ENCODE measurements at places on chromosomes 5 and 9.

DNA sequence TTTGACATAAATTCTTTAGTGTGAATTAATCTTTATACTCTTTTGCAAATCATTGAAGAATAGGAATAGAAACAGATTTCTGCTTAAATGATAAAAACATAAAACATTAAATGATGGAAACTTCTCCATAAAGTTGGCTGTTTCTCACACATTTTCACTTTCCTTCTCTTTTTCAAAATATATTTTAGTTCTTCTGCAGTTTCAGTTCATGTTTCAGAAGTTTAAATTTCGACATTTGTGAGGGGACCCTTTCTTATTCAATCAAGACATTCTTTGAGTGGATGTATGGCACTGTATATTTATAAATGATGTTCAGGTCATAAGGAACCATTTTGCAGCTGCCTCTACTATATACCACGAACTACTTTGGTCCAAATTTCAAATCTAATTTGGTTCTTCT, 34.6 kb downstream of the TNFAIP8 start:
- no peak for DNase-seq

DNA sequence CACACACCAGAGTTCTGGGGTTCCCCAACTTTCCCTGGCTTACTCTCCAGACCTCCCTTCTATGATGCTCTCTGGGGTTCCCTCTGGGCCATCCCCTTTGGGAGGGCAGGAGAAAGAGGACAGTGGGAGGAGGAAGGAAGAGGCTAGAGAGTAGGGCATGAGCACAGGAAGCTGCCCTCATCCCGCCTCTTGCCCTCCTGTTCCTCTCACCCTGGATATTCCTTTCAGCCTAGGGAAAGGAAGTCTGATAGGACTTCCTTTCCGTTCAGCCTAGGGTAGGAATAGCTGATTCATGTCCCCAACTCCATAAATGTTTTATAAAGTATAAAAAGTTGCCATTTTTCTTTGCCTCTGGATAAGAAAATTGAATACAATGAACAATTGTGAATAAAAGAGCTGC, 7.4 kb downstream of the MAP1B start:
- no peak for DNase-seq

DNA sequence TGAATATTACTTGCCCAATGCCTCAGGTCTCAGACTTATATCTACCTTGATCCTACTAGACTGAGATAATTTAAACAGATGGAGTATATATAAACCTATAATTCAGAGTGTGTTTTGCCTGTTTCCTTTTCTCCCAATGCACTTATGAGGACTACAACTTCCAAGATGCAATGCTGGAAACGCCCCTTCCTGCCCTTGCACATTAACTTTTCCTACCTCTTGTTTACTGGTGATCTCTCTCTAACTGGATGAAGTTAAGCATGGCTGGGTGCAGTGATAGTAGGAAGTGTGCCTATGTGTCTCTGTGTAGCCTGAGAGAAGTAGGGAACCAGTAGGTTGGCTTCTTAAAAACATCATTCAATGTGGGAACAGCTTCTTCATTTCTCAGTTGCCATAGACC, 115.2 kb downstream of the SVEP1 start:
- DNase-seq: peak; percentile 26

GRCh38 chr9:134634667-134635230, 6.9 kb upstream of the COL5A1 start:
- no peak for DNase-seq

GRCh38 chr5:129041196-129041881, 53.2 kb upstream of the ISOC1 start:
- DNase-seq: no peak

- no peak for DNase-seq
Measured at GRCh38 chr5:39717176-39717897, 292.6 kb upstream of the DAB2 start.

- DNase-seq: no peak
Measured at GRCh38 chr5:124030043-124030491, 518.1 kb downstream of the CSNK1G3 start.

DNA sequence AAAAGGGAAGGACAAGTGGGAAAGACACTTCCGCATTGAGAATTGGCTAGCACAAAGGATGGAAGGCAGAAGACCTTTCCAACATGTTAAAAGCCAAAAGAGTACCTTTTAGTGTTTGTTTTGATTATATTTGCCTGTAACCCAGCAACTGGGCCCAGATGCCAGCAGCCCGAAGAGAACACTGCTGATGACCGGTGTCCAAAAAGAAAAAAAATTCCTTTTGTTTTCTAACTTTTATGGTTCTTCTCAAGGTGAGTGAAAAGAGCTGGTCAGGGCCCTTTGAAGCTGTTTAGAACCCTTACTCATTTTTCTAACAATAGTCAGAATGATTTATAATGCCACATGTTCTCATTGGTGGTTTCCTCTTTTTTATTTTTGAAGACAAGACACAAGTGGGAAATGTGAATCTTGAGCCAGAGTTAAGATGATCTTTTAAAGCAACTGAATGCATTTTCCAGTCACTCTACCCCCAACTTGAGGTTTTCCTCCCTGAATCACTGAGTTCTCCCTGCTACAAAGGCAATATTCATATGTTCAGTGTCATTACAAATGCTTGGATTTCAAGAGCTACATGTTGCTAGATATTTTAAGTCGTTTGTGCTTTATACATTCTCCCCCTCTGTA, 32.3 kb upstream of the ZNF462 start:
- no peak for DNase-seq

- DNase-seq: peak; percentile 22
Measured at GRCh38 chr5:115831163-115831768, 10.1 kb downstream of the ATG12 start.

DNA sequence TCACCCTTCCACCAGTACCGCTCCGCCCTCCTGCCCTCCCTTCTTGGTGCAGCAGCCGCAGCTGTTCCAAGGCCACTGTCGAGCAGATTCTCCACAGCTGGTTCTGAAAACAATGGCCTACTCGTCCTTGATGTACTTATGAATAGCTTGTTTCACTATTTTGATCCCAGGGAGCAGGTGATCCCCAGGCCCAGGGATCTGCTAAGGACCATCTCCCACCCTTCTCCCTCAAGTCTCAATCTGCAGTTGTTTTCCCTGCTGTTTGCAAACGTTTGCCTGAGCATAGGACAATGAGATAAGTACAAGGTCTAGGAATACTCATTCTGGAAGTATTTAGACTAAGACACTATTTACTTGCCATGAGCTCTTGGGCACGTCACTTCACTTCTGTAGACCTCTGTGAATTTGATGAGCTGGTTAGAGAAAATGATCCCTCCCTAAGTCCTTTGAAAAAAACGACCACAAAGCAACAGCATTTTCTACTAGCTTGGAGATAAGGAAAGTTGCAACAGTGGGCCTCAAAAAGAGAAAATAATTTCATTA, 1.8 kb downstream of the LURAP1L start:
- DNase-seq: peak; percentile 97

- DNase-seq: no peak
Measured at GRCh38 chr9:85009251-85009650, 339.7 kb downstream of the NTRK2 start.

- no peak for DNase-seq
Measured at GRCh38 chr5:124575725-124576124, 170.7 kb downstream of the ZNF608 start.

DNA sequence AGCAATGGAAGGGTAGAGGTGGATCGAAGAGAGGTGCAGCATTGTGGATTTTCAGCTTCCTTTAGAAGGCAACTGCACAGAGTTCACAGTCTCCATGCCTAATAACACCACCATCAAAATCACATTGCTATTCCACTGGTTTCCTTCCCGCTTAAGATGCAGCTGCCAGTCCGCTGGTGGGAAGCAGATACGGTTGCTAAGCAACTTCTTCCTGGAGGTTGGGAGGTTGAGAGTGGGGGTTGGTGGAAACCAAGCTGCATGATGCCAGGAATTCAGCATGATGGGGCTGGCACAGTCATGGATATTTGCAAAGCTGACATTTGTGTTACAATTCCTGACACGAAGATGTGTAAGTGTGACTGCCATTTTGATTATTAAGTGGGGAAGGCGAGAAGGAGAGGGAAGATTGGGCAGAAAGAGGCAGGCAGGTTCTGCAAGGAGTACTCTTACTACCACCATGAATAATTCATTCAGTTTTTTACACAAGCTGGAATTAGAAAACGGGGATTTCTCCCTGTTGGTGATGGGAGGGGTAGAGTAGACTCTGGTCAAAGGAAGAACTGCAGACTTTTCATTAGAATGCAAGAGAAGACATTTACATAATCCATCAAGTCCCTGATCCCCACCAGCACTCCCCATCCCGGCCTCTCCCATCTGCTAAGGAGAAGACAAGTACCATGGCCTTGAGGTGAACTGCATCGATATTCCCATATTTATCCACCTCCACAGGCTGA, 87.5 kb downstream of the GLDC start:
- no peak for DNase-seq

- no peak for DNase-seq
Measured at GRCh38 chr5:23303836-23304235, 203.6 kb upstream of the PRDM9 start.

GRCh38 chr9:129823542-129823934, 398 bp downstream of the TOR1A start:
- DNase-seq: no peak

DNA sequence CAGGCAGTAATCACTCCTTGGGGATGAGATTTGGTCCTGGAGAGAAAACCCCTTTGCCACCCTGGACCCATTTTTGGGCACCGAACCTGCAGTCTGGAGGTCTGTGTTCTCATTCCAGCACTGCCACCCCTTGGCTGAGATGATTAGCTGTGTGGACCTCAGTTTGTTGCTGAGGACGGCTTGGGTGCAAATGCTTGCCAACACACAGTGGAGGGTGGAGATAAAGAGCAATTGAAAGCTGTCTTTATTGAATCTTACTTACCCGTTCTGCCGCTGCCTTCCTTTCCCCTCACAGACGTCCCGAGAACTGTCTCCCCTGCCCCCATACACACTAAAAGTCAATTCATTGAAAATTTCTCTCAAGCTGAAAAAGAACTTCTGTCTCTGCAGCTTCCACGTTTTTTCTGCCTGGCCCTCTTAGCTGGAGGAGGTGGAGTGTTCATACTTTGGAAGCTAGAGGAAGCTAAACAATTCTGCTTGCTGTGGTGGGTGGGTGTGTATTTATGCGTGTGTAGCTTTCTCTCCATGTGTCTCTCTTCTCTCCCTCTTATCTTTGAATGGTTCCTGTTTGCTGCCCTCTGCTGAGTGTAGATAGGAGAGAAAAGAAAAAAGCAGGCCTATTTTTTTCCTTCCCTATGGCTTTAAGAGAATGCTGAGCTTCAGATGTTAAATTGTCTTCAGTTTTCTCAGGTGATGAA, 6.6 kb downstream of the GALNT10 start:
- DNase-seq: peak; percentile 93

GRCh38 chr9:106992186-106992585, 129.2 kb downstream of the ZNF462 start:
- no peak for DNase-seq

- no peak for DNase-seq
Measured at GRCh38 chr5:146548781-146549449, 32.9 kb upstream of the GPR151 start.

GRCh38 chr9:106981396-106982287, 118.7 kb downstream of the ZNF462 start:
- DNase-seq: no peak

DNA sequence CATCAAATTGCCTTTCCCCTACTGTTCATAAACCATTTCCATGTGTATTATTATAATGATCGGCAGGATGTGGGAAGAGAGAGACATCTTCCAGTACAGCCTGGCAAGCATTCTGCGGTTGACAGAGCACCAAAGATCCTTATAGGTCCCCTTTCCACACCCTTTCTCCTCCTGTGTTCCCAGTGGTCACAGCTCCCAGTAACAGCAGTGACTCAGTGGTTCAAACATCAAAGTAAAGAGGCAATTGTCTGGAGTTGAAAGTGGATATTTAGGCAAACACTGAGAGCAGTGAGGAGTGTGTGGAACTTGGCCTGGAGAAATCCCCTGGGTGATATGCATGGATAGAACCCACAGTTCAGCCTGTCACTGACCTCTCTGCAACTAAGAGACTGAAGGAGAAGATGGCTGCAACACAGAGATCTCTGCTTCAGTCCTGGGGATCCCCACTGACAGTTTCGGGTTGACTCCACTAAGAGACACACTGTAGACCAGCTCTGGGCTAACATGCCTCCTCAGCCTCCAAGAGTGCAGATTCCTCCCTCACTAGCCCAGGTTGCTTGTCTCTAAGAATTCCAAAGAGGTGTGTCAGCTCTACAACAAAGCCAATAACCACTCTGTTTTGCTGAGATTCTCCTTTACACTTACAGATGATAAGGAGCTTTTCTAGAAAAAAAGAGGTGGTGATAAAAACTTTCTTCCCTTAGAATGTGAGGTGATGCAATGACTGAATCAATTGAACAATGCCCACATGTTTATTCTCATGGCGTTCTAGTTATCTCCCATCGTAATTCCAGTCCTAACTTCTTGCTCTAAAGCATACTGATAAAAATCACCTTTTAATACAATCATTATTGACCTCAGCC, 94.4 kb upstream of the IL6ST start:
- DNase-seq: peak; percentile 53

DNA sequence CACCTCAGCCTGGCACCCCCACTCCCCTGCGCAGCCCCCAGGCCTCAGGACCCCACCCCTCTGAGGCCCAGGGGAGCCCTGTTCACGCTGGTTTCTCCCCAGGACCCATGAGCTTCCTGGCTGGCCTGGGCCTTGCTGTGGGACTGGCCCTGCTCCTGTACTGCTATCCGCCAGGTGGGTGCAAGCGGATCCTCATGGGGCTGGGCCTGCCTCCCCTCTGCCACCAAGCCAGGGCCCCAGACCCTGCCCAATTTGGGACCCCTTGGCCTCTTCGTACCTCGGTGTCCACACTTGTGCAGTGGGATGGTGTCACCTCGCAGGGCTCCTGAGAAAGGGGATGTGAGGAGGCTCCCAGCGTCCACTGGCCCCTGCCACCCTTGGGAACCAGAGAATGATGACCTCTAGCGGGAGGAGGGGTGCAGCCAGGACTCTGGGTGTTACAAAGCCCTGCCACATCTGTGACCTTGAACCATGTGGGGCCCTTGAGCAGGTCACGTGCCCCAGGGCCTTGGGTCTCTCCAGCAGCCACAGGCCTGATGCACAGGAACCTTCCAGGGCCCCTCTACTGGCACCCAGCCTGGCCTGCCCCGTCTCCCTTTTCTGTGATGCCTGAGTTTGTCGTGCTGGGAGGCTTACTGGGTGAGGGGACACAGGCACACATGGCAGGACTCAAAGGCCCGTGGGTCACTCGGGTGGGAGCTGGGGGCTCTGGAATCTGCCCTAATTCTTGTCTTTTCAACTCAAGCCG, 16.3 kb downstream of the CARD19 start:
- no peak for DNase-seq

DNA sequence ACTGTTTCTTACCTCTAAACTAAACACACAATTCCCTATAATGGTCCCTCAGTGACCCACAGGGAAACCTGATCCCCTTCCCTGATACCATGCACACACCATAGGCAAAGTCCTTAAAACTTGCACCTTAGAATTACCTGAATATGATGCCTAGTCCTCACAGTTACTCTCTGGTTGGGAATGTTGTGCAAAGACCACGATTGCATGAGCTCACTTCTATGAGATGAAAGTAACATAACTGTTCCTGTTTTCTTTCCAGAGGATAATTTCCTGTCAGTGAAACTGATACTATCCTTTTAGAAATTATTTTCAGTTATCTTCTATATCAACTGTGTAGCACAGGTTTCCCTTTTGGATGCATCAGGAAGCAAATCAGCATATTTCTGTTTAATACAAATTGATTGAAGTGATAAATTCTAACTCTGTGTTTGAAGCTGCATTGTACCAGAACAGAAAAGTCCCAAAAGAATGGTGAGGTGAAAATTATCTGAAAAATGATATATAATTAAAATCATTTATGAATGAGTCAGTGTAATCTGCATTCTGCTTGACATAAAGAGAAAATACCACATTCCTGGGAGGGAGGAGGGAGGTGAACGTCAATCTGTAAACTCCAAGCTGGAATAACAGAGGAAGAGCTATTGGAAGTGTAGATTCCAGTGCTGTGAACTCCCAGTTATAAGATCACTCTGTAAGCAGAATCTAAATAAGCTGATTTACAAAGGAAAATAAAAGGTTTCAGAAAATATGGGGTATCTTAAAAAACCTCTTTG, 51.2 kb upstream of the TNFAIP8 start:
- DNase-seq: no peak

Measured in OCI-M1 (cell line).